ENCODE measurements at places on chromosomes 1 and 21.

DNA sequence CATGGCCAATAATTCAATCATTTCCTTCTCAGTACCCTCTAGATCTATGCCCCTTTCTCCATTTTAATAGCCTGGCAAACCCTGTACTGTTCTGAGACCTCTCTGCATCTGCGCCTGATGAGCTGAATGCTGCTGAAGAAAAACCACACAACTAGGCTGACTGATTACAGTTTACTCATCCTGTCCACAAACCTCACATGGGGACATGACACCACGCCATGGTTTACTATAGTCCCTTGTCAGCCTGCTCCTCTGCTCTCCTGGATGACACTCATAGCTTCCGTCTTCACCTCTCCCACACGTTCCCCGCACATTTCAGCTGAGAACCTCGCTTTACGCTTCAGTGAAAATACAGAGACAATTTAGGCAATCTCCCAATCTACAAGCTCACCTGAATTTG, 59.7 kb downstream of the DESI2 start:
- DNase-seq, result no peak

DNA sequence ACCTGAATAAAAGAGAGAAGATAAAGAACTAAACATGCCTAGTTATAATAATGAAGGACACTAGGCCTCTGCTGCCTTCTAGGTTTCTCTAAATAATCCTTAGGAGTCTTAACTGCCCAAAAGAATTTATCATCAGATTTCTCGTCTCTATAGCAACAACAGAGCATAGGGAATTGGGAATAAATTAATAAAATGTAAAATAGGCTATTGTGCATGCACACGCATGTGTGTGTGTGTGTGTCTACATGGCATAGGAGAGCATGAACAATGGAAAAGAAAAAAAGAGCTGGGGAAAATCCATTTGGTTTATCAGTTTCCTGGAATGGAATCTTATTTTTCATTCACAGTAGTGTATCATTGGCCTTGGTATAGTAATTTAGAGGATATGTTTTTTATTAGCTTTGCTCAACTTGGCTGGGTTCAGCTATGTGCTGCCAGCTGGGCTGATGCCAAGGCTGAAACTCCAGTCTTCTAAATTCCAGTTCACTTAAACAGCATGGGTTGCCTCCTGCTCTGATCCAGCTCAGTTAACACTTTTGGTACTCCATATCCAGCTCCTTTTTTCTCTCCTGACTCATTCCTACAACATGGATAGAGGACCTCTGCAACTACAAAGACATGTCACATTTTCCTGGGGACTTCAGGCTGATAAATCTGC, 80.6 kb upstream of the SLFNL1 start:
- peak; percentile 86 for DNase-seq

- no peak for DNase-seq
Measured at GRCh38 chr1:84298684-84299535, 2.6 kb upstream of the SAMD13 start.

DNA sequence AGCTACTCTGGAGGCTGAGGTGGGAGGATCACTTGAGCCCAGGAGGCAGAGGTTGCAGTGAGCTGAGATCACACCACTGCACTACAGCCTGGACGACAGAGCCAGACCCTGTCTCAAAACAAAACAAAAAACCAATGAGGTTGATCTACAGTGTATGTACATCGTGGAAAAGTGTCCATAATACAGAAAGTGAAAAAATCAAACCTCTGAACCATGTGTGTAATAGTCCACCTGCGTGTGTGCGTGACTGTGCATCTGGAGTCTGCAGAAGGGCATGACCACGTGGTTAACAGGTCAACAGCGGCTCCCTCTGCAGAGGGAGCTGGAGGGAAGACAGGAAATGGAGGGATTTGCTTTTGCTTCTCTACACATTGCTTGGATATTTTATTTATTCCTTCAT, 32.4 kb upstream of the ENO1 start:
- DNase-seq, result no peak

DNA sequence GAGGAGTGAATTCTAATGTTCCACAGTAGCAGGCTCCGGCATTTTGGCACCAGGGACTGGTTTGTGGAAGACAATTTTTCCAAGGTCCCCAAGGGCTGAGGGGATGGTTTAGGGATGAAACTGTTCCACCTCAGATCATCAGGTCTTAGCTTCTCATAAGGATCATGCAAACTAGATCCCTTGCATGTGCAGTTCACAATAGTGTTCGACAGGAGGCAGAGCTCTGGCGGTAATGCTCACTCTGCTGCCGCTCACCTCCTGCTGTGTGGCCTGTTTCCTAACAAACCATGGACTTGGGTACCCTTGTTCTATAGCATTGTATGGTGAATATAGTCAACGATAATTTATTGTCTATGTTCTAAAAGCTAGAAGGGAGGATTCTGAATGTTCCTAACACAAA, 16.6 kb downstream of the CRNN start:
- no peak for DNase-seq

DNA sequence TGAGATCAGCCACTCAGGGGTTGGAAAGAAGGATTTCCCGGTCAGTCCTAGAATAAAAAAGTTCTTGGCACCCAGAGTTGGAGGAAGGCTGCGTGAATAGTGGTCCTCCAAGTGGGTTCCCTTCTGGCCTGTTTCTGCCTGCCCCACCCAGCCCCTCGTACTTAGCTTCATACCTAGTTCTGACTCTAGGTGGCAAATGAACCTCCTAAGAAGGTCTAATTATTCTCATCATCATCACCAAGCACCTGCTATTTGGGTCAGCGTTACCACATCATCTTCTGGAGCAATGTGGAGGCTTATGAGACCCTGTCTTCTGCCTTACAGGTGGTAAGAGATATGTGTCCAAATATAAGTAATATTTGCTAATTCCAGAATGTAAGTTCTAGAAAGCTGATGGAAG, 35.9 kb upstream of the NFASC start:
- DNase-seq, result no peak

DNA sequence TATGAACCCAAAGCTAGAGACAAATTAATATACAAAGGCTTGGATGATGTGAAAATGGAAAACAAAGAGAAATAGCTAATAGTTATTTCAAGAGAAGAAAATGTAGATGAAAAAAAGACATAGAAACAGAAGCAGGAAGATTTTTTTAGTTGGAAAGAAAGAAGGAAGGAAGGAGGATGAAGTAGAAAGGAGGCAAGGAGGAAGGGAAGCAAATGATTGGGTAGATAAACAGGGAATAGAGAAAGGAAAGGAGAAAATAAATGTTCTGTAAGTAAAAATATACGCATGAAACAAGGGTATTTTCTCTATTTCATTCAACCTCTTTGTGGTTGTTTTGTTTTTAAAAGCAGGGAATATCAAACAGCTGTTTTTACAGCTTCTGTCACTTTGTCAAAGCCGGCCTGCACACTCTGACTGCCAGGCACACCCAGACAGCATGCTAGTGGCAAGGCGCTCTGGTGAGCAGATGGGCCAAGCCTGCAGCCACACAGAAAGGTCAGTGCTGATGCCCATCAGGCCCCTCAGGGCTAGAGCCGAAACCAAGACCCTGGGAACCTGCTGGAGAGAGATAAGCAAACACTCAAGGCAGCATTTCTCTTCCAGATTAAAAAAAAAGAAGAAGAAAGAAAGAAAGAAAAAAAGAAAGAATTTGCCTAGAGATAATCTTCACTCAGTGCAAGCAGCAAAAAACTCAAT, 72.9 kb upstream of the CTTNBP2NL start:
- no peak for DNase-seq

- DNase-seq, result no peak
Measured at GRCh38 chr1:86705665-86705985, 1.2 kb downstream of the SH3GLB1 start.

GRCh38 chr1:21289700-21290545, at the start of gene ECE1:
Gene ECE1 (minus strand): TSS chr1:21290463. CDS start chr1:21290414, 49 bp downstream.
- DNase-seq, result no peak

- DNase-seq, result no peak
Measured at GRCh38 chr1:226082959-226083301, 20.4 kb downstream of the H3-3A start.

DNA sequence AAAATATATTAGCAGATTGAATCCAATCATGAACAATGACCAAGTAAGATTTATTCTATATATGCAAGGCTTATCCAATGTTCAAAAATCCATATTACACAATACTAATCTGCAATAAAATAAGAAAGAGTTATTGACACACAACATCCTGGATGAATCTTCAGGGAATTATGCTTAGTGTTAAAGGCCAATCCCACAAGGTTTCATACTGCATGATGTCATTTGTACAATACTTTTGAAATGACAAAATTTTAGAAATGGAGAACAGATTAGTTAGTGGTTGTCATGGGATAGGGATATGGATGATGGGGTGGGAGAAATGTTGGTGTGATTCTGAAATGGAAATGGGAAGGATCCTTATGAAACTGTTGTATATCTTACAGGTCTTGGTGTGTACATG, 425.7 kb downstream of the SIPA1L2 start:
- no peak for DNase-seq

DNA sequence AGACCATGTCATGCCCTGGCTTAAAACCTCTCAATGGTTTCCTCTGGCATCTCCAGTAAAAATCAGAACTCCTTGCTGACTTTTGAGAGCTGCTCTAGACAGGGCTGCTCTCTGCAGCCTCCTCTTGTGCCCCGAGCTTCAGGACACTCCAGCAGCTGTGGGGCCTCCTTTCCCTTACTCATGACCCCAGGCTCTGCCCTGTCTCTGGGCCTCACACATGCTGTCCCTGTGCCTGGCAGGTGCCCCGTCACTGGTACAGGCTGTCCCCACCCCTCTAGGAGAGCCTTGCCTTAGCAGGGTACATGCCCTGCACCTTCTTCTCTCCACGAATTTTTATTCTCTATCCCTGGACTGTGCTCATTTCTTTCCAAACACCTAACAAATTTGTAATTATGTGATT, 43.2 kb downstream of the HIVEP3 start:
- no peak for DNase-seq

- no peak for DNase-seq
Measured at GRCh38 chr1:118323246-118323645, 138.2 kb upstream of the SPAG17 start.

All from non-pigmented ciliary epithelial cell (primary cell).